RWPE2 (cell line): ENCODE measurements at places on chromosomes 6 and 20.

DNA sequence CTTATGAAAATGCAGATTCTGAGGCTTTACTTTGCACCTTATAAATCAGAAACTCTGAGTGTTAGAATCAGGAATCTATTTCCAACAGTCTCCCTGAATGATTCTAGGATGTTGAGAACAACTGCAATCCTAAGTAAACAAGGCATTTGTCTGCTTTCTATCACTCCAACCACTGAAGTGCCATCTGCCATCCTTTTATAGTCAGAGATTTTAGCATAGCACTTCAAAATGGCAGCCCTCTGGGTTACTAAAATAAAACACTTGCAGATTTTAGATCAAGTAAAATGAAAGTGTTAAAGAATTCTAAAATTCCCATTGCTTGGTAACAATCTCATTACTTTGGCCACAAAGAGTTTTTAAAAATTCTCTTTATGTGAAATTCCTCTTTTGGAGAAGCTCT, 258.9 kb downstream of the CD109 start:
- DNase-seq = no peak

- peak; percentile 64 for DNase-seq
Observed at GRCh38 chr6:108074057-108074358, 533 bp downstream of the OSTM1 start.

- DNase-seq = no peak
Observed at GRCh38 chr6:90472716-90473115, 114.2 kb downstream of the MAP3K7 start.

GRCh38 chr20:59725476-59726280, 121.3 kb downstream of the PHACTR3 start:
- peak; percentile 68 for DNase-seq

DNA sequence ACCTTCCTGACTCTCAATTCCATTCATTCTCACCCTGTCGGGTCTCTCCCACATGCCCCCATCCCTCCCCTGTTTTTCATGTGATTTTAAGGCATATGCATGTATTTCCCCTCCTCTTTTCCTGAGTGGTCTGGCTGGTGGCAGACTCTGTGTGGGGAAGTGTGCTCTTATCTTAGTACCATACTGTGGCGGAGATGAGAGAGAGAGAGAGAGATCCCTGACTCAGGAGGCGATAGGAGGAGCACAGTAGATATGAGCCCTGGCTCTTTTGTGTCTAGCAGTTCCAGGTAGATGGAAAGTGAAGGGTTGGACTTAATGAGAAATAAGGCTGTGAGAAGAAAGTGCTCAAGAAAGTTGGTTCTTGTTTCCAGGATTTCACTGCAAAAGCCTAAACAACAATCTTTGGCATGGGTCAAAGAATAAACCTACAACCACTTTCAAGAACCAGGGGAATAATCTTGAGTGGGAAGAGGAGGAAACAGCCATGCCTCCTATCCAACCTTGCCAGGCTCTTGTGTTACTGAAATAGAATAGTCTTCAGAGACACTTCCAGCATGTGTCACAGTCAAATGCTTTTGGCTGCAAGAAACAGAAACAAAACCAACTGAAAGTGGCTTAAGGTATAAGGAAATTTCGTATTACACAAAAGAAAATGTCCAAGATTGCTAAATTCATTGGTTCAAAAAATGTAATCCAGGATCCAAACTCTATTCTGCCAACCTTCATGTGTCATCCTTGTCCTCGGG, 123.8 kb upstream of the MYLIP start:
- no peak for DNase-seq

DNA sequence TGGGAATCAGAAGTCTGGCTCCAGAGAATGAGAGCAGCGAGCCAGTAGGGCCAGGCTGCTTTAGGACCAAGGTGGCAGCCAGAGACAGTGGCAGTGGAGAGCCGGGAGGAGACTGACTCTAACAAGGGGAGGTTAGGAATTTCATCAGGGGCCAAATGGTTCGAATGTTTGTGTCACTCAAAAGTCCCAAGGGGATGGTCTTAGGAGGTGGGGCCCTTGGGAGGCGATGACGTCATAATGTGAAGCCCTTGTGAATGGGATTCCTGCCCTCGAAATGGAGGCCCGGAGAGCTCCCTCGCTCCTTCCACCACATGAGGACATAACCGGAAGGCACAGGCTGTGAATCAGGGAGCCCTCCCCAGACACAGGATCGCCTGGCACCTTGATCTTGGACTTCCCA, 299.7 kb downstream of the QKI start:
- no peak for DNase-seq

GRCh38 chr6:73666393-73666792, 12.6 kb upstream of the SLC17A5 start:
- no peak for DNase-seq

- no peak for DNase-seq
Observed at GRCh38 chr6:57226221-57226620, 4.1 kb upstream of the RAB23 start.

- DNase-seq = no peak
Observed at GRCh38 chr6:99746261-99746895, 139.7 kb downstream of the PRDM13 start.

DNA sequence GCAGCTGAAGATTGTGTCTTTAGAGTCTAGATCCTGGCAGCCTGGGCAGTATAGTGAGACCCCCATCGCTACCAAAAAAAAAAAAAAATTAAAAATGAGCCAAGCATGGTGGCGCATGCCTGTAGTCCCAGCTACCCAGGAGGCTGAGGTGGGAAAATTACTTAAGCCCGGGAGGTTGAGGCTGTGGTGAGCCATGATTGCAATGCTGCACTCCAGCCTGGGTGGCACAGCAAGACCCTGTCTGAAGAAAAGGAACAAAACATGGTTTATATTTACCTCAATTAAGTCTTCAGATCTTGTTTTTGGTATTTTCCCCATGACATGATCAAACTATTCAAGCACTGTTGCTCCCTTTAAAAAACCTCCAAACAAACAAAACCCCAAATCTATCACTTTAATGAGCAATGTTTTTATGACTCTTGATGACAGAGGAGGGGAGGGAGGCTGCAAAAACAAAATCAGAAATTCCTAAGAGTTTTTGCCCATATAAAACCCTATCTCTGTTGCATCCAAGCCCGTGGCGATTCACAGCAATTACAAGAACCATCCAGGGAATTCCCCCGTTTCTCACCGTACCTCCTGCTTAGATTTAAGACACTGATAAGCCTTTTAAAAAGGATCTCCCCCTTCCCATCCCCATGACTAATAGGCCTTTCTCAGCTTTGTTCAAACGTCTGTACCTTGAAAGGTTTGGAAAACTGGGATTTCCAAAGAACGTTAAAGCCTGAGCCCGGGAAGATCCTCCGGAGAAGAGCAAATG, 259.9 kb downstream of the BMP7 start:
- DNase-seq = no peak

- peak; percentile 79 for DNase-seq
Observed at GRCh38 chr20:58233393-58233792, 4.9 kb upstream of the ANKRD60 start.

GRCh38 chr20:18176318-18176785, 38.7 kb downstream of the KAT14 start:
- DNase-seq = no peak

- DNase-seq = no peak
Observed at GRCh38 chr6:22828179-22829062, 259.1 kb downstream of the HDGFL1 start.

DNA sequence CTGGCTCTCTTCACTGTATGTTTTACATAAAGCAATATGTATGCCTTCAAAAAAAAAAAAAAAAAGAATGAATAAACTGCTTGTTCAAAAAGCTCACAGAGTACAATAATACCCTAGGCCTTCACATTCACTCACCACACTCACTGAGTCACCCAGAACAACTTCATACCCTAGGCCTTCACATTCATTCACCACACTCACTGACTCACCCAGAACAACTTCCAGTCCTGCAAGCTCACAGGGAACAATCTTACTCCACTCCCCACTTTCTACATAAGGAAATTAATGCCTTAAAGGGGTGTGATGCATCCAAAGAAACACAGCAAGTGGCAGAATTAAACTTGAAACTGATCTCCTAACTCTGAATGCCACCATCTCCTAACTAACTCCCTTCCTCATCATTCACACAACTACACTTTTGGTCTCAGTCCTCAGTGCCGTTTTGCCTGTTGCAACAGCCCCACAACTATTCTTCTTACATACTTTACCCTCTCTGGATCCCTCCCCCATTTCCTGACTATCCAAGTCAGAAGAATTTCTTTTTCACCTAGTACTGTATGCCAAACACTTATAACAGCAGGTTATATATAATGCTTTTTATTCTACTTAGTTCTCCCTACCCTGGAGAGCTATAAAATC, 34.2 kb downstream of the NHSL1 start:
- DNase-seq = peak; percentile 79

DNA sequence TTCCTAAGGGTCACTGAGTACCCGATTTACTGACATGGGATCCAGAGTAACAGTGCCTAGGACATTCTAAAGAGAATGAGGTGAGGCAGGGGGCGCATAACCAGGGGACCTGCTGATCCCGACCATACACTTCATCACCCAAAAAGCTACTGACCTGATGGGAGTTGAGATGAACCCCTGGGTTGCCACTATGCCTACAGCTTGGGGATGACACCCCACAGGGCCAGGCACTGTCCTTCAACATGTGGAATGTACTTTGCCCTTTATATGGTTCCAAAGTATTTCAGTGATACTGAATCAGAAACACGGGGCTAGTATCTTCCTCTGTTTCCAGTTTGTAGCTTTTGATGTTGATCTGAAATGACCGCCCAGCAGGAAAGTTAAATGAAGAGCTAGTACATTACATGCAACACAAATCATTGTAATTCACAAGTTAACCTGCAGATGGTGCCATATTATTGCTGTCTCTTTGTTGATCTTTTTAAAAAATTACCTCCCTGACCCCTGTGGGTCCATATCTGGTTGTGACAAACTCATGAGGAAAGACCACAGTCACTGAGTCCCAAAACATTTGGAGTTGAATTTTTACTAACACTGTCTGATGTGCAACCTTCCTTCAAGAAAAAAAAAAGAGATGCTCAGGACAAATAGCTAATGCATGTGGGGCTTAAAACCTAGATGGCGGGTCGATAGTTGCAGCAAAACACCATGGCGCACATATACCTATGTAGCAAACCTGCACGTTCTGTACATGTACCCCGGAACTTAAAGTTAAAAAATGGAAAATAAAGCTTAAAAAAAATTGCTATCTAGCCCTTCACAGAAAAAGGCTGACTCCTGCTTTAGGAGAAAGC, 42.7 kb upstream of the GCNT2 start:
- DNase-seq = no peak

- no peak for DNase-seq
Observed at GRCh38 chr6:37673436-37673835, 24.2 kb downstream of the MDGA1 start.

GRCh38 chr6:15359335-15359862, 113.5 kb downstream of the JARID2 start:
- no peak for DNase-seq

DNA sequence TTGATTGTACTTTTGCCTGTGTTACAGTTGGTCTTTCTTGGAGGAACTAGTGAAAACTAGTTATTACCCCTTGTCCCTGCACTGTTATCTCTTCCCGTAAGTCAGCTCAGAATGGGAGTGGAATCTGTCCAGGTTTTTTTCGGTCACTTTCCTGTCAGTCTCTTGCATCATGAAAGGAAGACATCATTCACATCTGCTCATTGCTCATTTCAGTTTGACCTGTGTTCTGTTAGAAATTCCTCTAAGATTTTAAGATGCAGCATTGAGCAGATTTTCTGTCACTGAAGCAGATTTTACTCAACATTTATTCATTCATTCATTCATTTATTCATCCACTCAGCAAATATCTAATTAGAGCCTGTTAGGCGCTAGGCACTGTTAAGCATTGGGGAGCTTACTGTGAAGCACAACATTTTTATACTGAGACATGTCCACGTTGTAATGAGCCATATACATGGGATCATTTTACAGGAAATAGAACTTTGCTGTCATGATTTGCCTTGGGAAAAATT, 33.1 kb upstream of the HINT3 start:
- no peak for DNase-seq

GRCh38 chr6:24910961-24911725, 24.6 kb downstream of the RIPOR2 start:
- no peak for DNase-seq

GRCh38 chr6:135170238-135170637, 10.9 kb upstream of the MYB start:
- DNase-seq = no peak

DNA sequence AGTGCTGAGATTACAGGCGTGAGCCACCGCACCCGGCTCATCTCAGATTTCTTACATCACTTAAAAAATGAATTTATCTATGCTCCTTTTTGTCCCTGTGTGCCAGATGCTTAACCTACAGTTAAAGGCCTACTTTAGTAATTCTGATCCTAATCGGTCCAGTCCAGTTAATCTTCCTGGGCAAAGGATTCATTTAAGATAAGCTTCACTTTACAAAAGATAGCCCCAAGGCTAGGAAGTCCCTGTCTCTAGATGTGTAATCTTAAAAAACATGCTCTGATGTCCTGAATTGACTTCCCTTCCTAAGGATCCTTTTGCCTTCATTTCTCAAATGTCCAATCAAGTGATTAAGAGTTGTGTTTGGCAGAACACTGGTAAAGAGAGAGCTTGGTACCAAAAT, 68.4 kb upstream of the IPCEF1 start:
- no peak for DNase-seq

DNA sequence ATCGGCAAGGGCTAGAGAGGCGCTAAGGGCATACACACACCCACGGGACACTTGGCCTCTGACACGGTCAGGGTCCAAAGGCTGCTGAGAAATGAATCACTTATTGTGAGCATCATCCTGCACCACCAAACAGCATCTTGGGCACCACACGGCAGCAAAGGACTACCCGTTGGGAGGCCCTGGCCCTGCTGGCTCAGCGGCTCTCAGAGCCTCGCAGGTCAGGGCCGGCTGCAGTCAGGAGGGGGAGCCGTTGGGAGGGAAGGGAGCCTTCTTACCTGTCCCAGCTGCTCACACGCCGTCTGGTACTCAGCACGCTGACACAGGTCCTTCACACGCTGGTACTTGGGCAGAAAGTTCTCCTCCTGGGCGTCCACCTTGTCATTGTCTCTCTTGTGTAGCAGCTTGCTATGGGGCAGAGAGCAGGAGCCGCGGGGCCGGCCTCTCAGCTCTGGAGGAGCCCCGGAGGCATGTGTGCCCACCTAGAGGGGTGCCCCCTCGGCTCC, 109.0 kb downstream of the SULF2 start:
- no peak for DNase-seq

DNA sequence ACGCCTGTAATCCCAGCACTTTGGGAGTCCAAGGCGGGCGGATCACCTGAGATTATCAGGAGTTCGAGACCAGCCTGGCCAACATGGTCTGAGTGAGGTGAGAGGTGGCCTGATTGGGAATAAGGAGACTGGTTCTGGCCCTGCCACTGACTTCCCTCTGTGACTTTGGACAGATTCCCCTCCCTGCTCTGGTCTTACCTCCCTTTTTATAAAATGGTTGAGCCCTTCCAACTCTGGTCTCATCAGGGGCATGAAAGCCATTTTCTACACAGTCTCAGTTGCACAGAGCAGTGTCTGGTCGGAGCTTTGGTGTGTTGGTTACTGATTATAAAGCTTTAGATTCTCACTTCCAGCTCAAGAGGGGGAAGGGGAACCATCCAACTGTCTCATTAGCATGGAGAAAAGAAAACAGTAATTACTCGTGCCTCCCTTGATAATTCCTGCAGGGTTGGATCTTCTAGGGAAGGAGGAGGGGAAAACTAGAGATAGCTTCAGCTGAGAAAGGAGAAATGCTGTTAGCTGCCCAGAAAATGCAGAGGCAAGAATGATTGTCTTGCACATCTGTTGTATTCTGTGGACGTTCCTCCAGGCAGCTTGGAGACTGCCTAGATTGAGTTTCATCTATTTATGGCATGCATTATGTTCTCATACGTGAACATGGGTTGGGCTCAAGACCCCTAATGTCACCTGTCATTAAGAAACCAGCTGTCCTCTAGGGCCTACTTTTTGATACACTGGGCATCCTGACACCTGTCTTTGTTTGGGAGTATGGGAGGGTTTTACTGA, 30.4 kb downstream of the RALY start:
- no peak for DNase-seq
